ENCODE measurements at places on chromosomes 5 and 9.
A peak's percentile ranks its signal among the peaks of the same experiment; 100 is the strongest.

- no peak for DNase-seq
Measured at GRCh38 chr9:2771661-2772060, 54.4 kb downstream of the KCNV2 start.

DNA sequence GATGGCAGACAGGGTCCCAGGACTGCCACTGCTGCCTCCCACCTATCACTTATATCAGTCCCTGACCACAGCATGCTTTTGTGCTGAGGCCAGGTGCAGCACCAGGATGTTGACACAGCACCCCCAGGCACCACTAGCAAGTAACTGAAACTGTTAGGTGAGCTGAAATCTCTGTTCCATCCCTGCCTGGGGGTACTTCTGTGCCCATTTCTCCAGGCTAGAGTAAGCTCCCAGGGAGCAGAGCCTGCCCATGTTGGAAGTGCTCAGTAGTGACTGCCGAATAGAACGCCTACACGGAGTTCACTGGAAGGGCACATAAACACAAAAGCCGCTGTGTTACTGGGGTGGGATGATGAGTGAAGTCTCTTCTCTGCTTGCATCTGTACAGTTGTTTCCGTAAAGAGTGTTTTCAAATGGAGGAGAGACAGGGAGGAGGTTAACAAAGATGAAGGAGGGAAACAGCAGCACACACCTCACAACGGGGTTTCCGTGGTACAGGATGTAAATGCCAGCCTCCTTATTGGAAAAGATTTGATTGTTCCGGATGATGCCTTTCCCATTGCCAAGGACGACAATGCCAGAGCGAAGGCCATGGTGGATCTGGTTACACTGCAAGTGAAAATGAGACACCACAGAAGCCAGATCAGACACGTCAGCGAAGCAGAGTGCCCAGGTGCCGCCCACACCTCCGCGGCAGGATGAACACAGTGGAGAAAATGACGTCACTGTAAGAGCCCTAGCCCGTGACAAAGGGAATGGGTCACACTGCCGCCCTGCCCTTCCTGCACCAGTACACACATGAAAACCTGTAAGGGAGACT, 43.1 kb downstream of the POLR1E start:
- no peak for DNase-seq

DNA sequence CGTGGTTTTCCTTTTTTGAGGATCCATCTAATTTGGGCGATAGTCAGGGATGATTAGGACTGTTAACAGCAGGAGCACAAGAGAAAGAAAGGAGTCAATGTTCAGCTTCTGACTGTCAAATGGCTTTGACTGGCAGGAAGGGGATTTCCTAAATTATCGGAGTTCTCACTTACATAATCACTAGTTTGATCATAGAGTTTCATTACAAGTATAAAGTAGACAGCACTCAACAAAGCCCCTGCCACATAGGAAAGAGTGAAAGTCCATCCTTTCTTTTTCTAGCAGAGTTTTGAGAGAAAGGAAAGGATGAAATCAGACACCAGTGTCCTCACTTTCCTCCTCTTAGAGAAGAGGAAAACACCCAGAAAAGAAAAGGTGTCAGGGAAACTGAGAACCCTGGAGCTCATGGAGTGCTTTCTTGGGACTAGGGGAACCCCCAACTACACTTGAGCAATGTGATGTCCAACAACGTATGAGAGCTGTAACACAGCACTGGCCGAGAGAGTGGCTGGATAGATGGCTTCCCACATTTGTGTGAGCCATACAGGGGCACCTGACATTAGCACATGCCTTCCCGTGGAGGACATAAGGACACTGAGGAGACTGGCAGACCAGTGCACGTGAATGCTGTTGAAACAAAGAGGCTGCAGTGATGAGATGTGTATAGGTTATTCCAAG, 26.0 kb upstream of the LPAR1 start:
- no peak for DNase-seq

DNA sequence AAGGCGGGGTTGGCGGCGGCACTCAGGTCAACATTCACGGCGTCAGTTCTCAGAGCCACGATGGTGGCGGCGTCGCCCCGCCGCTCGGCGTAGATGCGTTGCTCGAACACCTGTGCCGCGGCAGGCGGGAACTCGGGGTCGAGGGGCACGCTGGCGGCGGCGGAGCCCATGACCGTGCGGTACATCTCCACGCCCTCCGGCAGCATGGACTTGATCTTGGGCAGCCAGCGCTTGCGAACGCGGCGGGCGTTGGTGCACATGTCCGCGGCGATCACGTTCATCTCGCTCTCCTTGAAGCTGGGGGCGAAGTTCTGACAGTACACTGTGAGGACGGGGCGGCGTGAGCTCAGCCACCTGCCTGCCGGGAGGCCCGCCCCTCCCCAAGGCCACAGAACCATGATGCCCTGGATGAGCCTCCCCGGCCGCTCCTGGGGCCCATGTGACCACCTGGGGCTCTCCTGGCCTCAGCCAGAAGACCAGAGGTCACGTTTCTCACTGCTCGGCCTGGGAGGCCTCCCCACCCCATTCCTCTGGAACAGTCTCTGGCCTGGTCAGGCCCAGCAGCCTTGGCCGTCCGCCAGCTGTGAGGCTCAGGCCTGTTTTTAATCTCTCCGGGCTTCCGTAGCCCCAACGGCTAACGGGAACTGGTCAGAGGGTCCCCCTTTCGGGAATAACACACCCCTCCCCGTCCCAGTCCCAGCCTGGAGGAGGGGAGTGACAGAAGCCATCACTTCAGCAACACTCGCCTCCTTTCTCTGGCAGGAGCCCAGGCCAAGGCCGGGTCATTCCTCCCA, 50.7 kb upstream of the UBAC1 start:
- DNase-seq = no peak

DNA sequence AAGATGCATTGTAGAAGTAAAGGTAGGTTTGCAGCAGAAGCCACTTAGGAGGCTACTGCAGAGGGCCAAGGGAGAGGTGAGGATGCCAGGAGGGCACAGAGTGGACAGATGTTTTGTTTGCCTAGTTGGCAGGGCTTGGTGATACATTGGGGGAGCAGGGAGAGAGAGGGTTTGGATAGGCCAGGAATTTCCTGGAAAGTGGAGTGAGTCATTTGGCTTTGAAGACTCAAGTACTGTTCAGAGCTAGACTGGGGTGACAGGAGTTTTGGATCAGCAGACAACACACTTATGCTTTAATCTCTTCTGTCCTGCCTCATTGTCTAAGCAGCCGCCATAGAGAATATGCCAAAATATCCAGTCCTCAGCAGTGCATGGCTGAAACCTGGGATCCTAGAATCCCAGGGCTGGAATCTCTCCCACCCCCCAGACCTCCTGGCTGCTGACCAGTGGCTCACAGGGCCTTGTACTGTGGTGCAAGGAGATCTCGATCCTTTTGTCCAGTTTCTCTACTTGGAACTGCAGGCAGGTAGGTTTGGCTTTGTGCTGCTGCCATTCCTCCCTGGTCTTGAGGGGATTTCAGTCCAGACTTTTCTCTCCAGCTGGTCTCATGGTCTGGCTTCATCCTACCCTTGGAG, 11.0 kb downstream of the TMEM268 start:
- DNase-seq = no peak

GRCh38 chr9:70020991-70021571, 22.6 kb upstream of the MAMDC2 start:
- DNase-seq = no peak

- DNase-seq = no peak
Measured at GRCh38 chr5:173001229-173001841, 17.8 kb downstream of the ATP6V0E1 start.

DNA sequence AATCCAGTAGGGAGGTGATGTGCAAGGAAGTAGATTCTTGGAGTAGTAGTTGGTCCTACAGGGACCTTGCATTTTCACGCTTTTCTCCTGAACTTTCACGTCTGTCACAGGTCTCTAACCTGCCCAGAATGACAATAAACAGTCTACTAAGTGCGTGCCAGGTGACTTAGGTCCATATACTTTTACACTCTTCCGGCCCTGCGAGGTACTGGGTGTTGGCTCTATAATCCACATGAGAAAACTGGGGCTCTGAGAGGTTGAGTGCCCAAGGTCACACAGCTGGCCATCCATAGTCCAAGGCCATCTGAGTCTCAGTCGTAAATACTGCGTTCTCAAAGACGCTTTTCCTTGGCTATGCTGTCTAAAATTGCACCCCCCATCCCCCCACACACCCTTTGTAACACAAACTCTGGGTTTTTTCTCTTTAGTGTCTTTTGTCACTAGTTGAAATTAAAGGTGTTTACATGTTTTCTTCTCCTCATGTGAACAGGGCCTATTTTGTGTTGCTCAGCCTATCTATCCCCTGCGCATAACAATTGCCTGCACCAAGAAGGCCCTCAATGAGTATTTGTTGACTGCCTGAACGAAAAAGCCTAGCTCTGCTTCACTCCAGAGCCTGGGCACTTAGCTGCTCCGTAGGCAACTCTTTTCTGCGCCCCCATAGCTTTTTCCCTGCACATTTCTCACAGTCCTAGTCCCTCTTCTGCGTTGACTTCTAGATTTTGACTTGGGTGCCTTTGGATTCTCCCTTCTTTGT, 943 bp downstream of the SFXN1 start:
- DNase-seq = peak; percentile 40

GRCh38 chr5:134275822-134276221, 49.9 kb upstream of the PPP2CA start:
- no peak for DNase-seq

GRCh38 chr5:160330212-160330611, 17.8 kb upstream of the CCNJL start:
- DNase-seq = no peak

DNA sequence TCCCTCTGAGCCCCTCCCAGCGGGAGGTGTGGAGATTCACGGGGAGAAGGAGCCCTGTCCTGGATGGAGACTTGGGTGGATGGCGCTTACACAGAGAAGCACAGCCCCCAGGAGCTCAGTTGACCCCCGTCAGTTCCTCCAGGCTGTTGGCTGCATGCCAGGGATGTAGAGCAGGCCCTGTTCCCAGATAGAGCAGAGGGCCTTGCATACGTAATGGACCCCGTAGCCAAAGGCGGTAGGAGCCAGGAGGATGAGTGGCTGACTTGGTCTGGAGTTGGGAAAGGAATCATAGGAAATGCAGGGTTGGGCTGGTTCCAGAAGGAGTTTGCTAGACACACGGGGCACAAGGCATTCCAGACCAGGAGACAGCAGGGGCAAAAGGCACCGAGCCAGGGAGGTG, 2.5 kb downstream of the PMPCA start:
- DNase-seq = no peak

- no peak for DNase-seq
Measured at GRCh38 chr5:16570121-16570815, 46.5 kb downstream of the RETREG1 start.

DNA sequence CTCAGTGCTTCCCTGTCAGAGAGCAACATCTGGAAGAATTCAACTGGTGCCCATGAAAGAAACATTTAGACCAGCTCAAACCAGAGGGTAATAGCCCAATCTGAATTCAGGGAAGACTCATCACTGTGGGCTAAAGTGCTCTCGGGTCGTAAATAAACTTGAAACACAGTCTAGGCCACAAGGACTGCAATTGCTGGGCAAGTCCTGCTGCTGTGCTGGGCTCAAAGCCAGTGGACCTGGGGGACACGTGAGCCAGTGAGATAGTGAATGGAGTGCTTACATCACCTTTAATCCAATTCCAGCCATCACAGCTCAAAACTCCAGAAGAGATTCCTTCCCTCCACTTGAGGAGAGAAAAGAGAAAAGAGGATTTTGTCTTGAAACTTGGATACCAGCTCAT, 78.1 kb upstream of the DAP start:
- DNase-seq = no peak
